ENCODE measurements at places on chromosomes 7 and 10.
A peak's percentile ranks its signal among the peaks of the same experiment; 100 is the strongest.

- no peak for DNase-seq
Measured at GRCh38 chr7:85103357-85103756, 83.5 kb downstream of the SEMA3D start.

DNA sequence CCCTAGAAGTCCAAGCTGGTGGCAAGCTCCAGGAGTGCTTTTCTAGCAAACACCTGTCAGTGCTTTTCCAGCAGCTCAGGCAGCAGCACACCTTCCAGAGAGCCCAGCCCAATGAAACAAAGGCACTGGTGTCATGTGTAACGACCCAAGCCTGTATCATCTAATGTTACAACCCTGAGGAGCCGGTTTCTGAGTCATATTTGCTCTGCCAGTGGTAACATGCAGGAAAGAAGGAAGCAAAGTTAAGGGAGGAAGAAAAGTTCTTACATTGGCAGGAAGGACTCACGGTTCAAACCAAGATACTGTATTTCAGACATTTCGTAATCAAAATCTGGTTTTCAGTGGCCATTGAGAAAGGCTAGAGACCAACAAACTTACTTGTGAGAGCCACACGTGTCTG lies at the start of gene ANKRD22:
ANKRD22 (minus strand) TSS at position 139 of the 400 bp plus-strand sequence. CDS start 237 bp downstream, outside the sequence.
- DNase-seq: no peak

GRCh38 chr10:24642921-24643678 lies 80.6 kb downstream of the ARHGAP21 start:
- no peak for DNase-seq

GRCh38 chr10:111199587-111199986 lies 122.8 kb downstream of the ADRA2A start:
- DNase-seq: no peak

DNA sequence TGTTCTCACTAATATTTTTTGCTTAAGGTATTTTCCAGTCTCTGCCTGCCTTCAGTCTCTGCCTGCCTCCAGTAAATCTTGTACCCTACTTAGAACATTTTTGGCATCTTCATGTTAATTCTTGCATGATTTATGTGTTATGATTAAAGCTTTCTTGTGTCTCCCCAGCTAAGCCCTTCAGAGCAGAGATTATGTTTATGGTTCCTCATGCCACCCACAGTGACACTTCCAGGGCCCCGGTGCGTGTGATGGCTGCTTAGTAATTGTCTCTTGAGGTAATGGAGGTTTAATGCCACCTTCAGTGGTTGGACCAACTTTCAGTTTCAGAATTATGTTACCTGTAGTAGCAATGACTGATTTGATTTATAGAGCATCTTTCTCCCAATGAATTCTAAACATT lies 70.6 kb upstream of the MET start:
- DNase-seq: peak; percentile 19

- no peak for DNase-seq
Measured at GRCh38 chr7:87920578-87920977, 13.5 kb upstream of the ADAM22 start.

DNA sequence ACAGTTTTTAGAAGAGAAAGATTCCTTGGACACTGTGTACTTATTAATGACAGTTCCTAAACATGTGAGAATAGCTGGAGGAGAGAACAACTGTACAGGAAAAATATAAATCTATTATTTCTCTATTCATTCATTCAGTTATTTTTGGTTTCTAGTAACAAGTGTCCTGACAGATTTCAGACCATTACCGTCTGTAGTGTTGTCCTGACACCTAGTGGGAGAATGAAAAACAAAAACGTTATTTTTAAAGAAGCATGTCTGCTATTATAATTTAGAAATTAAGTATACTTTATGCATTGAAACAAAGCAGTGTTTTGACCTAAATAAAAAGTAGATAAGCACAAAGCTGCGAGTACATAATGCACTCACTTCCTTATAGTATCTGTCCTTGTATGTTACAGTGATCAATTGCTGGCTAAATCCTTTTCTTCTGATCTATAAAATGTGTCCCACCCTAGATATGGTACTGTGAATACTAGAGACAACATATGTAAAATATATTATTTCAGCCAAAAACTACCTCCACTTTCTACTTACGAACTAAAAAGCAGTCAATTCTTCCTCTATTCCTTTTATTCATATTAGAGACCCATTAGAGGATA lies 575.6 kb downstream of the ARL4A start:
- DNase-seq: no peak
